GM23248 (cell line): ENCODE measurements at places on chromosomes 1 and 21.

- peak; percentile 19 for DNase-seq
Measured at GRCh38 chr1:56526571-56527174, 52.7 kb downstream of the PLPP3 start.

DNA sequence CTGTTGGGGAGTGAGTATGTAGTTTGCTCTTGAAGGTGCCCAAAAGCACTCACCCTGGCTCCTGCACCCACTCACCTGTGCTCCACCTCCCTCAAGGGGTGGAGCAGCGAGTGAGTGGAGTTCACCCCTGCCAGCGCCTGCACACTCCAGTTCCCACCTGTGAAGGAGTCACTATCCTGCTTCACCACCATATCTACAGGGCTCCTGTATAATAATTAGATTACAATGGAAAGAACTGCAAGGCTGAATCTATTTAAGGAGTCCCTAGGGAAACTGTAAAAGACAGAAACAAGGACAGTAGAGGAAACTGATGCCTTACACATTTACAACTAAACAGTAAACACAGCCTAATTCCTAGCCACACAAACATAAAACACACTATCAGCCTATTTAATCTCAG is 4.1 kb downstream of the DNAI4 start:
- DNase-seq: no peak

- no peak for DNase-seq
Measured at GRCh38 chr1:223524930-223525451, 131.8 kb downstream of the CCDC185 start.

GRCh38 chr1:36253161-36253862 is 29.1 kb downstream of the THRAP3 start:
- DNase-seq: peak; percentile 81

- no peak for DNase-seq
Measured at GRCh38 chr1:204495777-204496176, 1.2 kb upstream of the PIK3C2B start.

DNA sequence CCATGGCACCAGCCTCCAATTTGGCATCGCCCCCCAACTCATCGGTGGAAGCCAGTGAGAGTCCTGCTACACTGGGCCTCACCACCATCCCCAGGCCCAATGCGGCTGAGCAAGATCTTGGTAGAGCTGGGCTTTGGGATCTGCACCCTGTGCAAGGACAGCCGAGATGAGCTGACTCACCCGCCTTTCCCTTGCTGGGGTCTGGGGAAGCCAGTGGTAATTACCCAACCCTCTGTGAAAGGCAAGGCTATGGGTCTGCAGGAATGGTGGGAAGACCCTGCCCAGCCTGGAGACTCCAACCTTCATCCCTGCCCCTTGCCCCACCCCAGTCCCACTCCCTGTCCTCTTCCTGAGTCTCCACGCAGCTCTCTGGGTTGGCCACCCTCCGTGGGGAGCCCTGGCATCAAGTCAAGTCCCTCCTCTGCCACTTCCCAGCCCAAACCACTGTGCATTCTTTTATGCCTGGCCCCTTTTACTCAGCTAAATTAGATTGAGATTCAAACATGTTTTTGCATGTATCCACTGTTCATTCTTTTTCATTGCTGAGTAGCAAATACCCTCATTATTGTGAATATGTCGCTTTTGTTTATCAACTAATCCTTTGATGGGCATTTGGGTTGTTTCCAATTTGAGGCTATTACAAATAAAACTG is 8.8 kb downstream of the SMCP start:
- DNase-seq: no peak

DNA sequence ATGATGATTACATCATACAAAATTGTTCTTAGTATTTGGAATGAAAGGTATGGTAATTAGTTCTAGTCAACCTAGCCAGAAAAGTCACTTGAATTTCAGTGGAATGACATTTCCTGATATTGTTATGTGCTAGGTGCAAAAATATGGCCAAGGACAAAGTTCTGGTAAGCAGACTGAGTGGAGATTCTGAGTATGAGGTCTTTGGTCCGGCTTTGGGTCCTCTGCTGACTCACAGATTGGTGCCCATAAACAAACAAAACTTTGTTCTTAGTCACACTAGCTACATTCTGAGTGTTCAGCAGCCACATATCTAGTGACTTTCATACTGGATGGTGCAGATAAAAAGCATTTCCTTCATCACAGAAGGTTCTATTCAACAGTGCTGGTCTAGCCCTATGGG is 206.1 kb downstream of the ZNF648 start:
- no peak for DNase-seq

DNA sequence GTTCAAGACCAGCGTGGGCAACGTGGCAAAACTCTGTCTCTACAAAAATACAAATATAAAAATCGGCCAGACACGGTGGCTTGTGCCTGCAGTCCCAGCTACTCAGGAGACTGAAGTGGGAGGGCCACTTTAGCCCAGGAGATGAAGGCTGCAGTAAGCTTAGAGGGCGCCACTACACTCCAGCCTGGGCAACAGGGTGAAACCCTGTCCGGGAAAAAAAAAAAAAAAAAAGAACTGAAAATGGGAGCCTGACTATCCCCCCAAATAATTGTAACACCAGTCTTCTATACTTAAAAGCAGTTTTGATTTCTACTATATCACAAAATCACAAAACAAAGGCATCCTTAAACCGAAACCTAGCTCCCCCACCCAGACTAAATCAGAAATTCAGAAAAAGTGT is 60.3 kb downstream of the CDC42BPA start:
- no peak for DNase-seq

DNA sequence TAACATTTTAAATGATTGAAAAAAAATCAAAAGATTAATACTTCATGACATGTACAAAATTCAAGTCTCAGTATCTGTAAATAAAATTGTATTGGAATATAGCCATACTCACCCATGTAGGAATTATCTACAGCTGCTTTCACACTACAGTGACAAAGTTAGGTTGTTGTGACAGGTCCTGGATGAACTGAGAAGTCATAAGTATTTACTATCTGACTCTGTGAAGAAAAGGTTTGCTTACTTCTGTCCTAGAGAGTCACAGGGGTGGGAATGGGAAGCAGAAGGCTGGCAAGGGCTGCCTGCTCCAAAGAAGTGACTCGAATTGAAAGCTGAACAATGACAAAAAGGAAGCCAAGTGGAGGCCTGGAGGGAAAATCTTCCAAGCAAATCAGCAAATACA is 155.2 kb downstream of the SLC30A10 start:
- DNase-seq: no peak

DNA sequence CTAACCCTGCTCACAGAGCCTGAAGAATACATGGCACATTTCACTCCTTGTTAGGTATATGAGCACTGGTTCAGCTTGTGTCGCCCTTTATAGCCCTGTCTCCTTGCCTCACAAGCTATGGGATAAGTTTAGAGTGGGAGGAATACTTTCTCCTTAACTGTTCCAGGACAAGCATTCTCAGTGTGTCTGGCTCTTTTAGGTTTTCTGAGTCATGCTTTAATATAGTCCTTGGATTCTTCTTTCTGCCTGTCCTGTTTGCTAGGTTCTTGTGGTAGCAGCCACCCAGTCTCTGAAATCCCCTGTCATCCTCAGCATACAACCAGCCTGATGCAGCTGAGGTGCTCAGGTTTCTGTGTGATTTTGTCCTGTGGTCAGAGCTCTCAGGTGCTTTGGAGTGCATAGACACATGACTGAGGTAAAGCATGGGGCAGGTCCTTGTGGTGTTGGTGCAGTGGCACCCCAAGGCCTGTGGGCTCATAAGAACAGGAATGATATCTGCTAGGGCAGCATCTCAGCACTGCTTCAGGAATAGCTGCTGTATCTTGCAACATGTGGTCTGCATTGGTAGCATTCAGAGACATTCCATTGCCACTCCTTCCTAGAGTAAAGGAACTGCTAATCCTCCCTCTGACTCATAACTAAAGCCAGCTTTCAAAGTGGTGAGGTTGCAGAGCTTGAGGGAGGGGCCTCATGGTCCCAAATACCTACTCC is 14.2 kb upstream of the CASQ2 start:
- DNase-seq: peak; percentile 93

DNA sequence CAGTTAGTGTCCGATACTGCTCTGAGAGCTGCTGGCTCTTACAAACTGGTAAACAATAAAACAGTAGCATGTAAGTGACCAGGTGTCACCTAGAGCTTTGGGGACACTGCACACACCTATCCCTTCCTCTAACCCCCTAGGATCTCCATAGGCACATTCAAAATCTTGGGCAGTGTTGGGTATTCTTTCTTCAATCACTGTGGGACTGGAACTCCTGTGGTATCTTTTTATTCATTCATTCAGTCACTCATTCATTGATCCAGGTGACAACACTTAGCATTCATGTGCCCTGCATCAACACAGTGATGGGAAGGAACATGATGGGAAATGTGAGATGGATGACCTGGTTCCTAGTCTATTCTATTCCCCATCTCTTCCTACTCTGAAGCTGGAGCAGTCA is 73.9 kb downstream of the HHAT start:
- no peak for DNase-seq

DNA sequence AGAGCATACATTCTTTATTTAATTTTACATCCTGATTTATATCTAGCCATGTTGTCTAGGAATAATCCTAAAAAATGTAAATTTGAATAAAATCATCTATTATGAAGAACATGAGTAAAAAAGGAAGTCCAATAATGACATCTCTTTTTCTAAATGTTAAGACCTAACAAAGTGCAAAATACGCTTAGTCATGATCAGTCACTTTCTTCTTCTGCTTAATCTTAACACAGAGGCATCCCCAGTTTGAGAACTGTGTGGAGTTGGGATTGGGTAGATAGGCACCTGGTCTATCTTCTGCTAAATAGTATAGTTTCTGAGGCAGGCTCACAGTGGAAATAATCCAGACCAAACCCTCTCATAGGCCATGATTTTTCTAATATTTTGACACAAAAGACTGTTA is 311.7 kb upstream of the LRRC7 start:
- no peak for DNase-seq

DNA sequence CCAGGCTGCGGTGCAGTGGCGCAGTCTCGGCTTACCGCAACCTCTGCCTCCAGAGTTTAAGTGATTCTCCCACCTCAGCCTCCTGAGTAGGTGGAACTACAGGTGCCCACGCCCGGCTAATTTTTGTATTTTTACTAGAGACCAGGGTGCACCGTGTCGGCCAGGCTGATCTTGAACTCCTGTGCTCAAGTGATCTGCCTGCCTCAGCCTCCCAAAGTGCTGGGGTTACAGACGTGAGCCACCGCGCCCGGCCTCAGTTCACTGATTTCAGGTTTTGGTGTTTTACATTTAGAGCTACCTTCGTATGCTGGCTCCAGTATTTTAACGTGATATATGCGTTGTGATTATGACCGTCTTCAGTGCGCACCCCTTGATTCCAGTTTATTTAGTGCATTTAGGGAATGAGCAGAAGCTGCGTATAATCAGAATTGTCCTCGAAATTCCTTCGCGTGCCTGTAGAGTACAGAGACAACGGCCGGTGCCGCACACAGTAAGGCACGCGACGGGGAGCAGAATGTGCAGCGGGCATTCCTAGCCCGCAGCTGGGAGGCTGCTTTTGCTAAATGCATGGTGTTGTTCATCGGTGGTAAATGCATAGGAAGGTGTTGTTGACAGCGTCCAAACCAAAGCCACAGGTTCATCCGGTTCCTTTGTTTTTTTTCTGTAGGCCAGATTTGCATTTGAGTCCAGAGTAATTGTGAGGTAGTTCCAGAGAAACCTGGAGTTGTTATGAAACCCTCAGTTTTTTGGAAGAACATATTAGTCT is 48.9 kb upstream of the DIP2A start:
- DNase-seq: no peak

DNA sequence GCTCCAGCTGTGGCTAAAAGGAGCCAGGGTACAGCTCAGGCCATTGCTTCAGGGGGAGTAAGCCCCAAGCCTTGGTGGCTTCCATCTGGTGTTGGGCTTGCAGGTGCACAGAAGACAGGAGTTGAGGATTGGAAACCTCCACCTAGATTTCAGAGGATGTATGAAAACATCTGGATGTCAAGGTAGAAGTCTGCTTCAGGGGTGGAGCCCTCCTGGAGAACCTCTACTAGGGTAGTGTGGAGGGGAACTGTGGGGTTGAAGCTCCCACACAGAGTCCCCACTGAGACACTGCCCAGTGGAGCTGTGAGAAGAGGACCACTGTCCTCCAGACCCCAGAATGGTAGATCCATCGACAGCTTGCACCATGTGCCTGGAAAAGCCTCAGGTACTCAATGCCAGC is 183.0 kb downstream of the PDE4B start:
- DNase-seq: no peak

DNA sequence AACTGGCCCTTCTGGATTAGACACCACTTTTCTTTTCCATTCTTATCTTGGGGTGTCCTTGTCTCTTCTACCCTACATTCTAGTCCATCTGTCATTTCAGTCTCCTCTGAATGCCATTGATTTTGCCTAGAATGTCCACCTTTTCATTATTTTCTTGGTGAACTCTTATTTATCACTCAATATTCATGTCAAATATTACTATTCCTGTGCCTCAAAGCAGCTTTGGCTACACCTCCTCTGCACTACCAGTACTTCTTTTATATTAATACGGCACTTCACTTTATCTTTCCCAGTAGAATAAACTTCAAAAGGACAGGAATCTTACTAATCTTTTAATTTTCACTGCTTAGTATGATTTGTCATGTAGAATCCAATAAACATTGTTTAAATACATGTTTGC is 186.4 kb upstream of the DPYD start:
- DNase-seq: no peak

- no peak for DNase-seq
Measured at GRCh38 chr21:43811262-43812105, 22.1 kb downstream of the RRP1 start.

DNA sequence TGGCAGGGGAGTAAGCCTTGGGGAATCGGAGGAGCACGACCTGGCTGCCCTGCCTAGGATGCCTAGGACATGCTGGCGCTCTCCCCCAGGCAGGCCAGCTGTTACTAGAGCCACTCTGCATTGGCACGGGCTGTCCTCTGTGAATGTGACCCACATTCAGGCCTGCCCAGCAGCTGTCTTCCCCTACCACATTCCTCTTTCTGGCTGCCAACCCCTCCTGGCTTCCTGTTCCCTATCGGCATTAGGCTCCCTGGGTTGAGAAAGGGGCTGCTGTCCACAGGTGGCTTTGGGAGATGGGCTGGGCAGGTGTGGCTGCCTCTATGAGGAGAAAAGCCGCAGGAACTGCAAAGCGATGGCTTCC is 2.3 kb upstream of the NFASC start:
- DNase-seq: no peak

DNA sequence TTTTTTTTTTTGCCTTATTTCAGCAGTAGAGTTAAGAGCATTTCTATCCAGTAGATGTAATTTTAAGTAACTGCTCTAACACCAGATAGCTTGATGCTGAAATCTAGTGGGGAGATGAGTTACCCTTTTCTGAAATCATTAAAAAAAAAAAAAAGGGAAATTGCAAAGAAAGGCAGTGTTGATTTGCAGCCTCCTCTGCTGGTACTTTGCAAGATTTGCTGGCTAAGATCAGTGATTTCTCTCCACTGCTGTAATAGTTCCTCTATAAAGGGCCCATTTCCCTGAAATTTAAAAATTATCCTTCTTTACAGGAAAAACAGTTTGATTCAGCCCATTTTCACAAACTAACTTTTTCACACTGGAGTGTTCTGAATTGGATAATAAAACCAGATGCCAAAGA is 120.6 kb downstream of the PTBP2 start:
- peak; percentile 34 for DNase-seq

- no peak for DNase-seq
Measured at GRCh38 chr1:55463814-55464475, 248.8 kb upstream of the USP24 start.
